ENCODE measurements at places on chromosomes 11 and 22. TPM values are rescaled to one million over a fixed set of nuclear protein-coding genes. Genes with fewer than 3 reads are reported as not detected.
A peak's percentile ranks its signal among the peaks of the same experiment; 100 is the strongest.

CD3D gene
- 0.25 TPM for total RNA-seq

DNA sequence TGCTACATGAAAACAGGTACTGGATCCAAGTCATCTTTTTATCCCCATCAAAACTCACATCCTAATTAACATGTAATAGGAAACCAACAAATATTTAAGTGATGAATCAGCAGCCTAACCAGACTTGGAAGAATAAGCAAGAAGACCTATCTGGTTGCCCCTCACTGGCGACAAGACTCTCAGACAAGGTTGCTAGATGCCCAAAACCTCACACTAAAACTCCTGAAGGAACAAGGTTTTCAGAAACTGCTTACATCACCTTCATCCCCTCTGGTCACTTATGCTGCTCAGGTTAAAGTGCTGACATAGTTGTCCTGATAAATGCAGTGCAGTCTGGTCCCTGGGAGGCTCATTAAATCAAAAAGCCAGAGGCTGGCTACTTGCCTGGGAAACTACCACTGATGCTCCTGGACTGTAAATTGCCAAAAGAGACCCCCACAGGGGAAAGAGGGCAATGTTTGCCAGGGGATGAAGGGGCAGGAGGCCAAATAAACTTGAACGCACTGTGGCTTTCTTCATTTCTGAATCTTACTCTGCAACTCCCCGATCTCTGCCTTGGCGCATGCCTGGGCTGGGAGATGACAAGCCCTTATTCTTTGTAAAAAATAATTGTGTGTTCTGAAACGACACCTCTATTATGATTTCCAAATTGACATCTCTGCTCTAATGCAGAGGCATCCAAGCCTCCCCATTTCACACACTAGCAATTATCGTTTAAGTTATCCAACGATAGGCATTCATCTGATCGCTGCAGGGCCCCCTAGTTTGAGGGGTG lies 72.7 kb downstream of the AMBRA1 start:
- DNase-seq, result no peak

DNA sequence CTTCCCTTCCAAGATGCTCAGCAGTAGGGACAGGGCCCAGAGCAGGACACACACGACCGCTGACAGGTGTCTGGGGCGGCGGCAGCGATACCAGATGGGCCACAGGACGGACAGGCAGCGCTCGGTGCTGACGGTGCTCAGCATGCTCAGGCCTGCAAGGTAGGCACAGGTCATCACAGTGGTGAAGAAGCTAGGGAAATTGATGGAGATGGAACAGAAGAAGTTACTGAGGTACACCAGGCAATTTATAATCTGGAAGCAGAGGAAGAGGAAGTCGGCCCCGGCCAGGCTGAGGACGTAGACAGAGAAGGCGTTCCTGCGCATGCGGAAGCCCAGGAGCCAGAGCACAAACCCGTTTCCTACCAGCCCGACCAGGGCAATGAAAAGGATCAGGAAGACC lies 4.6 kb downstream of the MRGPRX2 start:
- DNase-seq, result no peak

GRCh38 chr11:99020352-99021225 lies at the start of gene CNTN5:
Gene CNTN5 (plus strand): TSS chr11:99020949.
- peak; percentile 22 for DNase-seq

GRCh38 chr11:4593739-4594138 lies at the start of gene OR52I1:
Gene OR52I1 (plus strand): TSS chr11:4594039. CDS start chr11:4594039, 0 bp downstream.
- no peak for DNase-seq

GRCh38 chr11:107785401-107785800 lies 73.2 kb downstream of the SLC35F2 start:
- no peak for DNase-seq

DNA sequence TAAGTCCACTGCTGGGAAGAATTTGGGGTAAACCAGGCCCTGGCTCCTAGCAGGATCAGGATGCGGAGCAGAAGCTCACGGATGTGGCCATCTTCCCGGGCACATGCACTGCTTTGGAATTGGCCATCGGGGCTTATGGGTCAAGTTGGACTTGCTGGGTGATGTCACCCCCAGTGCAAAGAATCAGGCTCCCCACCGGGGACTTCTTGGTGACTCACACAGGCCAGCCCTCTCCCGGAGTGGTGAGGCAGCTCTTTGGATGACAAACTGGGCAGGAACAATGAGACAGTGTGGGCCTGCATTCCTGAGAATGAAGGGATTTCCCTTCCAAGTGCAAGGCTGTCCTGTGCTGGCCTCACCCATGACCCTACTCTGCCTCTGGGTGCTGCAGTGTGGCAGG lies 128.8 kb upstream of the ANO1 start:
- peak; percentile 53 for DNase-seq

- DNase-seq, result no peak
Measured at GRCh38 chr11:124511745-124512144, 31.7 kb downstream of the OR8B12 start.

DNA sequence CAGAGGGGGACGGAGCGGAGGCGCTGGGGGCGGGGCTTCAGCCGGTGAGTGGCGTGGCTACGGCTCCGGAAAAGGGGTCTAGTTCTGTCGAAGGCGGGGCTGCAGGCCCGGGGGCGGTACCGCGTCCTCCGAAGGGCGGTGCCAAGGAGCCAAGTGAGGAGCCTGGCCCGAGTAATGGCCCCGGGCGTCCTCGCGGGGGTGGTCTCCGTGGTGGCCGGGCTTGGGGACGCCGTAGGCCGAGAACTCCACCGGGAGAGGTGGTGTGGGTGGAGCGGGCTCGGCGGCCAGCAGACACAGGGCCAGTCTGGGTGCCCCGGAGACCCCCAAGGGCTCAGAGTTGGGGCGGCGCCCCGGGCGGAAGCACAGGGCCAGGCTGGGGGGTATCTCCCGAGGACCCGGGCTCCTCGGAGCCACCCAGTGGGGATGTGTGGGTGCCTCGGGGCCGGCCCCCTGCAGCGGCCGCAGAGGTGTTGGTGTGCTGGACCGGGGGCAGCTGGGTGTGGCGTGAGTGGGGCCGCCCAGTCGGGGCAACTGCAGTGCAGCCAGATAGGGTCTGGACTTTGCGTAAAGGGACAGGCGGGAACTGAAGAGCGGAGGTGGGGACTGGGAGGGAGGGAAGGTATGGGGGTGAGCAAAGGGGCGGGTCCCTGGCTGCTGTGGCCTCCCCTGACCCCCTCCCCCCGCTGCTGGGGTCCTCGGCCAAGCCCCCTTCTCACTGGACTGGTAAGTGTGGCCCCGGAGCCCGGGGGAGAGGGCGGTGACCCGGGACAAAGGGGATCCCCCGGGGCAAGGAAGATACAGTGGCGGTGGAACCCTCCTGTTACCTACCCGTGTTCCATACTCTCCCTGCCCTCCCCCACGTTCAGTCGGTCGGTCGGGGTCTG lies 838 bp downstream of the FKBP2 start:
- peak; percentile 66 for DNase-seq

OR51D1 gene
- not detected for total RNA-seq

HEPHL1 gene
- 0.07 TPM for total RNA-seq

GRCh38 chr11:116333001-116333535 lies 439.7 kb downstream of the BUD13 start:
- no peak for DNase-seq

C11orf21 gene
- not detected for total RNA-seq

- no peak for DNase-seq
Measured at GRCh38 chr11:86386746-86387145, 12.1 kb downstream of the CCDC81 start.

DNA sequence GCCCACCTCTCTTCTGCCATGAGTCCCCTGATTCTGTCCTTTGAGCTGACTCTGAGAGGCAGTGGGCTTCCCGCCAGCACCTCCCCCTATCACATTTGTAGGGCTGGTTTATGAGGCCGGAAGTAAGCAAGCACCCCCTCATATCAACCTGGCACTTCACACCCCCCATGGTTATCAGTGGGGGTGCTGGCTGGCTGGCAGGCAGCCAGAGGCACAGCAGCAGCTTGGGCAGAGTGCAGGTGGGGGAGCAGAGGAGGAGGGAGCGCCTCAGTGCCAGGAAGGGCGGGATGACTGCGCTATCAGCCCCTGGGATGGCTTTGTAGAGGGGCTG lies 22.9 kb upstream of the CHRM4 start:
- DNase-seq, result no peak

- DNase-seq, result no peak
Measured at GRCh38 chr11:101034076-101034475, 95.5 kb downstream of the PGR start.

TMPRSS5 gene
- not detected for total RNA-seq

APOA4 gene
- 1.8 TPM for total RNA-seq

PLEKHA7 gene
- total RNA-seq, result 17.5 TPM

GRCh38 chr11:122976734-122977469 lies 4.7 kb downstream of the BSX start:
- DNase-seq, result no peak

- DNase-seq, result no peak
Measured at GRCh38 chr11:28730336-28730735, 622.1 kb downstream of the METTL15 start.

GRCh38 chr11:86274503-86274902 lies 27.5 kb upstream of the HIKESHI start:
- peak; percentile 5 for DNase-seq

- no peak for DNase-seq
Measured at GRCh38 chr11:20041499-20041898, 118.8 kb downstream of the DBX1 start.

APOC3 gene
- total RNA-seq, result 314 TPM

DNA sequence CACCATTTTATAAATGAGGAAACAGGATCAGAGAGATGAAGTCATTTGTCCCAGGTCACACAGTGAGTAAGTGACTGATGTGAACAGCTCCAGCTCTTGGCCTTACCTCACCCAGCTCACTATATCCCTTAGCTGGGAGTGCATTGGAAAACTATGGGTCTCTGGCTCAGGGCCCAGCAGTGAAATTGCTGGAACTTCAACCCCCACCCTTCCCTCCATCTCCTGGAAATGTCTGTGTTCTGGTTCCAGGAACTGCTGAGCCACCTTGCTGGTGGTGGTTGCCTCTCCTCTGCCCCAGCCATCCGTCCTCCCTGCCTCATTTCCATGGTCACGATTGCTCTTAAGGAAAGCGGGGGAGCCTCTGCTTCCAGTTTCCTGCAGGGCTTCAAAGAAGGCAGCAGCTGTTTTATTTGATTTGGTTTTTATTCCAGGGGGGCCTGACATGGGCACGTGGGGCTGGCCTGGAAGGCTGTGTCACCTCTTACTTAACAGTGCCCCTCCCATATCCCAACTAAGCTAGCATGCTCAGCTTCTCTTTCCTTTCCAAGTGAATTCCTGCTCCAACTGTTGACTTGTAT lies 46.2 kb upstream of the CSTF3 start:
- DNase-seq, result no peak

- DNase-seq, result no peak
Measured at GRCh38 chr11:122340607-122341290, 224.7 kb upstream of the BLID start.

- DNase-seq, result no peak
Measured at GRCh38 chr11:132982772-132983640, 549.3 kb downstream of the OPCML start.

- DNase-seq, result no peak
Measured at GRCh38 chr11:69055598-69056516, 7.1 kb downstream of the TPCN2 start.

DNA sequence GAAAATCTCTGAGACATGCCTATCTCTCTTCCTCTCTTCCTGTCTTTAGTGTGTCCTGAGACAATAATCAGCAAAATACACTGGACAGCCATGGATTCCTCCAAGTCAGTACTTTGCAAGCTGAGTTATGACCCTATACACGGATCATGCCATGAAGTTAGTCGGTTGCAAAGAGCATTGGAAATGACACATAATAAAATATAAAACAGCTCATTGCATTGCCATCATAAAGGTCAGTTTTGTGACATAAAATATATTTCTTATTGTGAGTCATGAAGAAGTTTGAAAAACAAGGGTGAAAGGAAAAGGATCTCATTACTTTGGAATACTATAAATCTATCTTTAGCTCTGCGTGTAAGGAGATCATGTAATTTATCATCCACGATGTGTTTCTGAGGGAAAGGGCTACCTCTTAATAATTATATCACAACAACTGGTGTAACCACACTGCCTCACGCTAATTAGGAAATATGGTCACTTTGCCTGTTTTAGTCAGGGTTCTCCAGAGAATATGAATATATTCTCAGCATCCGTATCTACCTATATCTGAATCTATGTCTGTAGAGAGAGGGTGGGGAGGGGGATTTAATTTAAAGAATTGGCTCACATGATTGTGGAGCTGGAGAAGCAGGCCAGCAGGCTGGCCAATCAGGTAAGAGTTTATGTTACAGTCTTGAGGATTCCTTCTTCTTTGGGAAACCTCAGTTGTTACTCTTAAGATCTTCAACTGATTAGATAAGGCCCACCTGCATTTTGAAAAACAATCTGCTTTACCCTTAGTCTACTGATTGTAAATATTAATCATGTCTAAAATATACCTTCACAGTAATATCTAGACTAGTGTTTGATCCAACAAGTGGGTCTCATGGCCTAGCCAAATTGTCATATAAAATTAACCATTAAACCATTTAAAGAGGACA lies 198.8 kb downstream of the FAT3 start:
- DNase-seq, result no peak

DNA sequence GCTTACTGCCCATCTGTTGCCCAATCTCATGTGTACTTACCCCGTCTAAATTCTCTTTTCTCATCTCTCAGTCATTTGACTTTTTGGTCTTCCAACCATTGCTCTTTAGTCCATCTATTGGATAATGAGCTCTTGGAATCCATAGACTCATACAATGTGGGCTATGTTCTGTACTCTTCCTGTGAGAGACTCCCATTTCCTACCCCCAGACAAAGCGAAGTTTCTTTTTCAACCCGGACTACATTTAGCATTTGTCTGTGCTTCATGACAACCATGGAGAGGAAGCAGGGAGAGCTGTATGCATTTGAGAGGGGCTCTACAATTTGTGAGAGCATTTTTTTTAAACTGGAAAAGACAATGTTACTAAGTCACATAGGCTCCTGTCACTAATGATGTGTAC lies 4.0 kb upstream of the ARHGAP42 start:
- peak; percentile 38 for DNase-seq

DNA sequence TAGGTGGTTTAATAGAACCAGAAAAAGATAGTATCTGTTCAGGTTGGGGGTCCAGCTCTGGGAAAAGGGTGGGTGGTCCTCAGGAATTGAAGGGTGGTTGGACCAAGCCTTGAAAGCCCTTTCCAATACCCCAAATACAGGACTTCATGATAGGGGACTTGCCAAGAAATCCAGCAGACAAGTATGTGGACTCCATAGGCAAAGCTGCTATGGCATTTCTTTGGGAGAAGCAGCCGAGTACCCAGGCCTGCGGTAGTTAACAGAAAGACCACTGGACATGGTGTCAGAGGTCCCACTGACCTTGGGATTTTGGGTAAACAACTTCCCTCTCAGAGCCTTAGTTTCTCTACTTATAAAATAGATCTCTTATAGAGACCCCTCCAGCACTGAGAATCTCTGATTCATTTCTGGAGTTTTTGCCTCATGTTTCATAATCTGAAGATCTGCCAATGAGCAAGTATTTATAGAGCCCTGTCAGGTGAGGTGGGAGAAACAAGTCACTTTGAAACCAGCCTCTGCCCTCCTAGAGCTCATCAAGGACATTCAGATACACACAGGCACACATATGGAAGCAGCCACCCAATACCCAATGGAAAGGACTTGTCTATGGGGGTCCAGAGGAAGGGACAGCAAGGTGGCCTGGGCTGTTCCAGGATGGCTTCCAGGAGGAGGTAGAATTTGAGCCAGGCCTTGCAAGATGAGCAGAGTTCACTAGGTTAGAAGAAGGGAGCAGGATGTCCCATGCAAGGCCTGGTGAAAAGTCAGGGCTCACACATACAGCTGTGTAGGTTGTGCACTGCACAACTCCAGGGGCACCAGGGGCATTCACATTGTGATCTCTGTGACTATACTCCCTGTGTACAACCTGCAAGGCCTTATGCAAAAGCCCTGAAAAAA lies 31.0 kb upstream of the ACCSL start:
- DNase-seq, result no peak

RTN4RL2 gene
- 1.3 TPM for total RNA-seq

NAALAD2 gene
- total RNA-seq, result 8.0 TPM

- no peak for DNase-seq
Measured at GRCh38 chr22:45740236-45740635, 68.6 kb downstream of the ATXN10 start.

BRSK2 gene
- 1.1 TPM for total RNA-seq

MFRP gene
- total RNA-seq, result not detected
